Cerebellum (tissue), 4 donors: ENCODE measurements at places on chromosomes 12 and 14. TPM values are rescaled to one million over a fixed set of nuclear protein-coding genes. Genes with fewer than 3 reads are reported as not detected.

GRCh38 chr14:76784266-76784874, 23.1 kb downstream of the VASH1 start:
- DNase-seq: no peak

DNA sequence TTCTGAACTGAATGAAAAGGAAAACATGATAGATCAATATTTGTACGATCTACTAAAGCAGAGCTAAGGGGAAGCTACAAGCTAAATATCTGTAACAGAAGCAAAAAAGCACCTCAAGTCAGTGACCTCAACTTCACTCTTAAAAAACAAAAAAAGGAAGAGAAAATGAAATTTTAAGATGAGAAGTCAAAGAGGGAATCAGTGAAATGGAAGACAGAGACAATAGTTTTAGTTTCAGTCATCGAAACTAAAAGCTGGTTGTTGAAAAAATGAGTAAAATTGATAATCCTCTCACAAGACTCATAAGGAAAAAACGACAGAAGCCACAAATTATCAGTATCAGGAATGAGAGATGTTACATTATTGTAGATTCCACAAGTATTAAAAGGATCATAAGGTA, 11.9 kb upstream of the SLC2A13 start:
- no peak for DNase-seq

The GPR162 gene
- total RNA-seq: 28.5 TPM

The LMNTD1 gene
- total RNA-seq: 1.1 TPM
